Activated naive CD8-positive, alpha-beta T cell treated with anti-CD3 and anti-CD28 coated beads for 36 hours (primary cell): ENCODE measurements at places on chromosomes 5 and 9. TPM values are rescaled to one million over a fixed set of nuclear protein-coding genes. Genes with fewer than 3 reads are reported as not detected.

RMRP gene
- total RNA-seq: 8,498 TPM

PCDHA10 gene
- not detected for total RNA-seq

LAMC3 gene
- 0.56 TPM for total RNA-seq

PCDHA9 gene
- total RNA-seq: not detected

PTPDC1 gene
- total RNA-seq: 6.0 TPM

TGFBI gene
- not detected for total RNA-seq

NR2F1-AS1 gene
- total RNA-seq: not detected
